Inflammatory macrophage treated with lipopolysaccharide for 1 hour (primary cell): ENCODE measurements at places on chromosomes 1 and 21.
A peak's percentile ranks its signal among the peaks of the same experiment; 100 is the strongest.

- DNase-seq: no peak
Observed at GRCh38 chr1:51620470-51620869, 3.6 kb downstream of the OSBPL9 start.

DNA sequence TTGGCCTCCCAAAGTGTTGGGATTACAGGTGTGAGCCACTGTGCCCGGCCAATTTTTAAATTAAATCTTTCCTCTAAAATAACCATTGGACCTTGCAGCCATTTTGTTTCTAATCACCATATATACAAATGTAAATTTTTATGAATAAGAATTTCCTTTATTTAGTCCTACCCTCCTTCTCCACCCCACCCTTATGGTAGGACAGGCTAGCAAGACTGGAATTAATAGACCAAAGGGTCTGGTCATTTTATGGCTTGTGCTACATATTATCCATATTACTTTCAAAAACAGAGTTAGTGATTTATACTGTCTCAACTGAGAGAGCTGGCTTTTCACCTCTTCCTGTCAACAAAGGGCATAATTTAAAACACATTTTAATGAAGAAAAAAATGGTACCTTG lies 26.5 kb downstream of the L1TD1 start:
- DNase-seq: no peak

GRCh38 chr1:218971156-218971555 lies 202.5 kb upstream of the LYPLAL1 start:
- DNase-seq: no peak

GRCh38 chr1:160718210-160718609 lies 6.6 kb upstream of the CD48 start:
- DNase-seq: peak; percentile 31

GRCh38 chr1:116495535-116495934 lies 75.3 kb downstream of the CD58 start:
- no peak for DNase-seq

GRCh38 chr1:217977943-217978342 lies 307.1 kb upstream of the RRP15 start:
- DNase-seq: no peak

- DNase-seq: no peak
Observed at GRCh38 chr1:56034847-56035481, 544.4 kb downstream of the PLPP3 start.

DNA sequence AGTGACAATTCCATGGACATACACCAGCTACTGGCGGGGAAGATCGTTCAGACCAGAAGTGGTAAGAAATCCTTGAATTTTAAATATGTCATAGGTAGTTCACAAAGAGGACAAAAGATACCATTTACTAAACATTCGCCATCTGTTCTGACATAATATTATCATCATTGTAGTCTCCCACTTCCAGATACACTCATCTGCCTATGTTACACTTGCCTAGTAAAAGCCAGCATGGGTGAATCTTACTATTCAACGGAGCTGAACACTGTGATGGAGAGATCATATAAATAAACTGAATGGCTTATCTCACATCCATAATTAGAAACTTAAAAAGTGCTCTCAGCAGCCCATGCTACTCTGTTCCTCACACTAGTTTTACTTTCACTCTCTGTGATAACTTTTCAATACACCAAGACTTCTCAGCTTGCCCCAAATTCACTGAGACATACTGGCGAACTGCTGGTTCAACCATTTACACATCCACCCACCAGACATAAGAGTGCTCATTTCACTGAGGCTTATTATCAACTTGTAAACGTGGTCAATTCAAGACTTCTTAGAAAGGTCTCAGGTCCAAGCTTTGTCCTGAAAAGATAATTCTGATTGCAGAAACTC lies 463 bp upstream of the PRRC2C start:
- DNase-seq: no peak

DNA sequence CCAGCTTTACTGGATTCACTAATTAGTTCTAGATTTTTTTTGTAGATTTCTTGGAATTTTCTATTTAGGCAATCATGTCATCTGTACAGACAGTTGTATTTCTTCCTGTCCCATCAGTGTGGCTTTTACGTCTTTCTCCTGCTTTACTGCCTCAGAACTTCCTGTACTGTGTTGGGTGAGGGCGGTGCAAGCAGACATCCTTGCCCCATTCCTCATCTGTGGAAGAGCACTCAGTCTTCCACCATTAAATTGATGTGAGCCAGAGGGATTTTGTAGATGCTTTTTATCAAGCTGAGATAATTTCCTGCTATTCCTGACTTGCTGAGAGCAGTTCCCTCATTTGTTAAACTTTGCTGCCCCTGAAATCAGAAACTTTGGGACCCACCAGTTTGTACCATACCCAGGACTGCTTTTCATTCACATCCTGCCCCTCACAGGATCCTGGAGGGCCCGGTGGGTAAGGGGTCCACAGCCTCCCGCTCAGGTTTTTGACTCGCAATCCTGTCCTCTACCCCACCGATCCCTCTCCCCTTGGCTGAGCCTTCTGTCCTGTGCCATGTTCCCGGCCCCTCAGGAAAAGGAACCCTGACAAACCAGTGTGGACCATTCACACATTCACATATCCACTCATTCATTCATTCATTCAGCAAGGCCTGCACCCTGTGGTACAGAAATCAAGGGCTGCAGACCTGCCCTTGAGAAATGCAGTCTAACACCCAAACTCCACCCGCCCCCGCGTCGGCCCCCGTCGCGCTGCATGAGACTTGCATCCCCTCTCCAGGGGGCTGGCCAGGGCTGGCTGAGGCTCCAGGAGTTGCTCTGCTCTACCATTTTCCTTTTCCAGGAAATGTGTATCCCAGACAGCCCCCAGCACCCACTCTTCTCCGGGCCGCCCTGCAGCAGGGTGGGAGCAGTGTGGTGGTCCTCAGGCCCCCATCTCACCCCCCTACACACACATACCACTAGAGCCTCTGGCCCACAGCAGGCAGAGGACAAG lies 246.5 kb upstream of the VAMP3 start:
- DNase-seq: no peak

DNA sequence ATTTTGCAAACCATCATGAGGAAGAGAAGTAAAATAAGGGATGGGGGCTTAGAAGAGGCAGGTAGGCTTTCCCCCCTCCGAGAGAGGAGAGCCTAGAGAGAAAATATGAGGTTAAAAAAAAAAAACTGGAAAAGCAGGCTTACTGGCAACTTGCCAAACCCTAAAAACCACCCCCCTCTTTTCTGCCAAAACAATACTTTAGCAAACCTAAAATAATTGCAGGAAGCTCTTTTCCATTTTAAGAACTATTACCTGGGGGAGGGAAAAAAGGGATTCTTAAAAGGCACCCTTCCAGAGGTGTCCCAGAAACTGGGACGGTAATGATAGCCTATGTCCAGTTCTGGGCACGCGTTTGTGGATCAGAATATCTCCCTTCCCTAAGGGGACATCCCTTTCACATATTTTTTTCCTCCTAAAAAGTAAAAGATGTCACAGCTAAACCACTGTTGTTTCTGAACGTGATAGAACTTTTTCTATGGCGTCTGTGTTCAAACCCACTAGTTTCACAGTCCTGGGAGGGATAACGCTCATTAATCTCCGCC lies 1.1 kb upstream of the NFIA start:
- DNase-seq: no peak

- DNase-seq: peak; percentile 79
Observed at GRCh38 chr1:923131-923990, at the start of gene SAMD11. Gene SAMD11 (plus strand): TSS chr1:923923. CDS start chr1:924432, 509 bp downstream.

DNA sequence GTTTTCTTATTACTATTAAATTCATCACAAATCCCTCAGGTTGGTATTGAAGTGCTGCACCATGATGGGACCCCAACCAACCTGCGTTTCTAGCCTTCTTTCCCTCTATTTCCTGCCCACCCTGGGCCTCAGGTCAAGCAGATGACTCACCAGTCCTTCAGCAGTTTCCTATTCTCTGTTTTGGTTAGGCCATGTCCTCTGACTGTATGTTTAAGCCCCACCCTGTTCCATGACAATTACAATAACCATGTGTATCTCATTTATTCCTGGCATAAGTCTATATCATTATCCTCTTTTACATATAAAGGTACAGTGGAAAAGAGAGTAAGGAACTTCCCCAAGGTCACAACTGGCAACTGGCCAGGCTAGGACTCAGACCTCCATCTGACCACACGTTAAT lies 5.3 kb upstream of the FAM78B start:
- DNase-seq: no peak
